ENCODE measurements at places on chromosomes 3 and 15.
A peak's percentile ranks its signal among the peaks of the same experiment; 100 is the strongest.

GRCh38 chr3:71103430-71103921, 480.1 kb downstream of the FOXP1 start:
- DNase-seq: no peak

GRCh38 chr3:122929188-122930062, 98.1 kb downstream of the SEMA5B start:
- no peak for DNase-seq

DNA sequence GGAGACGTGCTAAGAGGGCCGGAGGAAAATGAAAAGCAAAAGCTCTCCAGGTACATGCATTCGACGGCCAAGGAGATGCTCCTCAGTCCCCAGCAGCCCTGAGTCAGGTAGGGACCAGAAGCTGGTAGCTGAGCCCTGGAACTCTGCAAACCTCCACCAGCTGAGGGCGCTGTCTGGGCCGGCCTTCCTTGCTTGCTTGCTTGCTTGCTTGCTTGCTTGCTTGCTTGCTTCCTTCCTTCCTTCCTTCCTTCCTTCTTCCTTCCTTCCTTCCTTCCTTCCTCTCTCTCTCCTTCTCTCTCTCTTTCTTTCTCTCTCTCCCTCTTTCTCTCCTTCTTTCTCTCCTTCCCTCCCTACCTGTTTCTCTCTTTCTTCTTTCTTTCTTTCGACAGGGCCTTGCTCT, 94.6 kb upstream of the RASGRF1 start:
- DNase-seq: no peak

- no peak for DNase-seq
Observed at GRCh38 chr3:3817865-3818264, 18.6 kb downstream of the LRRN1 start.

DNA sequence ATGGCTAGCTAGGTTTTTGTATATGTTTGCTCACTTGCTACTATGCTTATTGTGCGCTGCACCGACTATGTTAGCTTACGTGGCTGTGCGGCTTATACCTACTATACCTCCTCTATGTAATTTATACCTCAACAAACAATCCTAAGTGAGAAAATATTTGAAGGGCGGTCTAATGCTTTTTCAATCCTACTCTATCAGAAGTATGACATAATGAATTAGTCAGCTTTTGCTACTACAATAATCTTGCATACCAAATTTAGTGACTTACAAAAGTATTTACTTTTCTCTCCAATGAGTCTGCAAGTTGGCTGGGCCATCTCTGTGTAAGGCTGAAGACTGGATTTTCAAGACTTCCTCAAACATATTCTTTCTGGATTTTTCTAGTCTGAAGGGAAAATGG, 391.2 kb upstream of the NECTIN3 start:
- DNase-seq: no peak

- no peak for DNase-seq
Observed at GRCh38 chr15:45995800-45996199, 361.0 kb downstream of the SQOR start.

DNA sequence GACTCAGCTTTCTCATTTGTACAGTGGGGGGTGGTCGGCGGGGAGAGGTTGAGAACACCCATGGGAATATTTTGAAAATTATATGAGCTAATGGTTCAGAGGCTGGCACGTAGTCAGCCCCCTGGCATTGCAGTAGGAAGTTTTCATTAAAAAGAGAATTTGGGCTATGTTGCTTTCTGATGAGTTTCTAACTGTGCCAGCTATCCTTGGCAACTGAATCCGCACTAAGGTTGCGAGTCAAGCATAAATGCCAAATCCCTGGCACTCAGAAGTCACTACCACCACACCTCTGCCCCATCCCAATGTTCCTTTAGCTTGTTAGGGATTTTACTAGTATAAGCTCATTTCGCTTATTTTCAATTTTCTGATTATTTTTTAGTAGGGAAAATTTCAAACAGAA, 91.6 kb downstream of the DNASE1L3 start:
- no peak for DNase-seq

GRCh38 chr3:120182613-120183511, 88.6 kb upstream of the GSK3B start:
- DNase-seq: no peak

DNA sequence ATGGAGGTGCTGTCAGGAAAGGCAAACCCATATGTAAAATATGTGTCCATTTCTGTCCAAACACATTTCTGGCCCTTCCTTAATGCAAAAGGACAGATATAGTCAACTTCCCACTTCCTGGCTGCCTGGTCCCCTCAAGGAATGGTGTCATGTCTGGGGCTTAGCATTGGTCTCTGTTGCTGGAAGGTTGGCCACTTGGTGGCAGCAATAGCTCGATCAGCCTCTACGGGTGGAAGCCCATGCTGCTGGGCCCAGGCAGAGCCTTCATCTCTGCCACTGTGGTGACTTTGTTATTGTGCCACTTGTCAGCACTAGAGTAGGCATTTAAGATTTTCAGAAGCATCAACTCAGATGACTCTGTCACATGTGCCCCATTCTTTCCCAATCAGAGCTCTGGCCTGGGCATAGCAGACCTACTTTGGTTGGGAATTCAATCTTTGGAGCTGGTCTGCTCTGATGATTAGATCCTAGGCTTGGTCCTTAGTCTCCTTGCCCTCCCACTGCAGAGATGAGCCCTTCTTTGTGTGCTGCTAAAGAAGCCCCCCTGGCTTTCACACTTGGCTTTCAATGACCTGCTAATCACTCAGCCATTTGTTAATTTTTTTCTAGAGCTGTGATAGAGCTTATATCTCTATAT, 51.0 kb upstream of the SPSB4 start:
- peak; percentile 33 for DNase-seq

- peak; percentile 61 for DNase-seq
Observed at GRCh38 chr15:31365655-31366127, 39.1 kb downstream of the KLF13 start.

GRCh38 chr3:15528854-15529537, 7.5 kb upstream of the COLQ start:
- no peak for DNase-seq

DNA sequence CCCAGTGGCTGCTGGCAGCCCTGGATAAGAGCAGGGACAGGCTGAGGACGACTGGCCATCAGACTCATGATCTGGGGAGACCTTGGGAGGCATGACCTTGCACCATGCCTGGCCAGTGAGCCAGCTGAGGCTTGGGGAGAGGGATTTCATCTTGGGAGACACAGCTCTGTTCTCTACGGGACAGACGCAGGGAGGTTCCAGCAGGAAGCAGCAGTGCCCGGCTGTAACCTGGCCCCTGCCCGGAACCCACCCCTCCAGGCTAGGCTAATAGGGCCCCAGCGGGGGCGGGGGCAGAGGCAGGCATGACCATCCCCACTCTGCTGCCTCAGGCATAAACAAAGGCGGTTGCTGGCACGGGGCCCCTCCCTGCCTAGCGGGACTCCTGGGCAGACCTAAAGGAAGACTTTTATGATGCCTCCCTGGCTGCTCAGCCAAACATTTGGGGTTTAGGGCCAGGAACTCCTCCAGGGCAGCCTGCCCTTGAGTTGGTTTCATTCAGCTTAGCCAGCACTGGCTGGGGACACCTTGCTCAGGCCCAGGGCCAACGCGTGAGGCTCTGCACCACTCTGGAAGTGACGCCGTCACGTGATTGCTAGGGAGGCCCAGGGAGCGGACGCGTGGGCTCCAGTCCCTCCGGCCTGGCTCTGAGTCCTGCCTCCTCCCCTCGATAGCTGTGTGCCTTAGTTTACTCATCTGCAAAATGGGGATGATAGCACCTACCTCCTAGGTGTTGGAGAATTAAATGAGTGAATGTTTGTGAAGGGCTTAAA, 27.6 kb downstream of the HDAC11 start:
- peak; percentile 53 for DNase-seq

- DNase-seq: peak; percentile 22
Observed at GRCh38 chr15:52078876-52079700, 33.5 kb downstream of the BCL2L10 start.

DNA sequence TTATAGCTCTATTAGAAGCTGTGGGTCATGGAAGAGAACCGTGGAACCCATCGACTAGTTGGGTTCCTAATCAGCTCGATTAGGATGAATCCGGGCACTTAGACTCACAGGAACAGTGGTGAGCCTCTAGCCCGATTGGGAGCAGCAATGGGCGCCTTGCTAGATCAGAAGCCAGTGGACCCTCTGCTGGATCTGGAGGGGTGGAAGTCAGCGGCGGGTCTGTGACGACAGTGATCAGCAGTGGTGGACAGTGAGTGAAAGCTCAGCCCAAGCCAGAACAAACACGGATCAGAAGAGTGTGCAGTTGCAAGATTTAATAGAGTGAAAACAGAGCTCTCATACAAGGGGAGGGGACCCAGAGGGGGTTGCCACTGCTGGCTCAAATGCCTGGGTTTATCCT, 1170.2 kb downstream of the OTOL1 start:
- no peak for DNase-seq

DNA sequence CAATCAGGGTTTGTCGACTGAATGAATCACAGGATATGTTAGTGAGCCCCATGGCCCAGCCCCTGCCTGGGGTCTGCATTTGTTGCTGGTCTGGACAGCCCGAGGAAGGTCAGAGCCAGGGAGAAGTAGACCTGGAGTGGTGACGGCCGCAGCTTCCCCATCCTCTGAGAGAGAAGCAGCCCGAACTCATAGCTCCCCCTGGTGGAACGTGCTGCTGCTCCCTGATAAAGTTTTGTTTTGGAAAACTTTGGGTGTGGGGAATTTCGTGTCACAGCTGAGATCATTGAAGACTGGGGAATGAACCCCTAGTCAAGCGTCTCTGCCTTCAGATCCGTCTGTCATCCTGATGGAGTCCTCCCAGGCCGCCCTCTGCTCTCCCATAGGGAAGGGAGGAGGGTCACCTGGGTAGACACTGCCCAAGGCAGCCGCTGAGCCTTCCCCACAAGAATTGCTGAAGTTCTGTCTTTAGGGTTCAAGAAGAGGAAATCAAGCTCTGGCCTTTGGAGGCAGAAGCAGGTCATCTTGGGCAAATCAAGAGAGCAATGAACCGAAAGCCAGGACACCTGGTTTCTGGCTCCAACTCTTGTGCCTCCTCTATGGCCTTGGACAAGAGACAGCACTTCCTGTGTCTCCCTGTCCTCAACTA, 60.5 kb downstream of the GLDN start:
- no peak for DNase-seq

DNA sequence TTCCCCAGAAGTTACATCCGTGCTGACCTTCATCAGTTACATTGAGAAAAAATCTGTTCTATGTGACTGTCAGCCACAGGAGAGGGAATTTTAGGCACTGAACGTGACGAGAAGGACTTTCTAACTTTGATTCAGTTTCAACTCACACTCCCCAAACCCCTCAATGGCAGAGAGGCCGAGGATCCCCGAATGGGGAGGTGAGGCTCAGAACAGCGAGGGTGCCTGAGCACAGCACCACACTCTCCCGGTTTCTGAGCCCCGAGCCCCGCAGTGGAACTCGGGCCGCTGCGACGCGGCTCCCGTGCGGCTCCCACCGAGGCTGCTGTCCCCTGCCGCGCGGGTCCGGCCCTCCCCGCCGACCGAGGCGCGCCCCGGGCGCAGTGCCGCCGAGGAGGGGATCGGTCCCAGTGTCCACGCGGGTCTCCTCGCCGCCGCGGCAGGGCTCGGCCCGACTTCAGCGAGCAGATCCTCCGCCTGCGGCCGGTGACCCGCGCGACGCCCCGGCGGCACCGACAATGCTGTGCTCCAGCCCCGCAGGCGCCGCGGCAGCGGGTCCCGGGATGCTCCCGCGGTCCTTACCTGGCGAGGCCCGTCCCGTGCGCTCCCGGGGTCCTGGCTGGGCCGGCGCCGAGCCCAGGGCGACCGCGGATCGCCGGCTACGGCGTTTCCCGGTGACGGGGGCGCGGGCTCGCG, 439 bp downstream of the CTXND1 start:
- DNase-seq: peak; percentile 67

- no peak for DNase-seq
Observed at GRCh38 chr3:94413336-94414108, 350.7 kb downstream of the NSUN3 start.

DNA sequence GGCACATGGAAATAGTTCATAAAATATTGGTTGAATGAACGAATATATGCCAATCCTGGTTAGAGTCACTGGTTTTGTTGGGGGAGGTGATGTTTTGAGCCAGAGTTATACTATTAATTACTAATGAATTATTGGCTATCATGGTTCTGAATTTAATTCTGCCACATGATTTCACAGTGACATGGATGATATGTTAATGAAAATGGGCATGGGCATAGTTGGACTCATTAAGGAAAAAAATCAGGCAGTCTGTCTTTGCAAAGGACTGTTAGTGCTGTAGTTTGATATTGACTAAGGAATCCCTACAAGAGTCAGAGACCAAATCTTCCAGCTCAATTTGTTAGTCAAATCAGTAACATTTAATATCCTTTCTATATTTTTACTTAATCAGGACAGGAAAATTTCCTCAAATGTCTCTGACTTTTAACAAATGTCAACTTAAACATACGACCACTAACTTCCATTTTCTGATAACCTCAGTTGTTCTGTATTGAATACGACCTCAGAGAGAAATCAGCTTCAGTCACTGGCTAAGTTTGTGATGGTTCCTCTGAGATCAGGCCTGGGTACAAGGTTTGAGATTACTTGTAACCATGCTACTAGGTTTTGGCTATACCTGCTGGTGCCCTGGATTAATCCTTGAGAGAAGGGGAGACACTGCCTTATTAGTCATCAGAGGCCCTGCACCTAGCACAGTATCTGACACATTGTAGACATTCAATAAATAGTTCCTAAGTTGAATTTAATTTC, 13.3 kb downstream of the NFKBIZ start:
- no peak for DNase-seq

DNA sequence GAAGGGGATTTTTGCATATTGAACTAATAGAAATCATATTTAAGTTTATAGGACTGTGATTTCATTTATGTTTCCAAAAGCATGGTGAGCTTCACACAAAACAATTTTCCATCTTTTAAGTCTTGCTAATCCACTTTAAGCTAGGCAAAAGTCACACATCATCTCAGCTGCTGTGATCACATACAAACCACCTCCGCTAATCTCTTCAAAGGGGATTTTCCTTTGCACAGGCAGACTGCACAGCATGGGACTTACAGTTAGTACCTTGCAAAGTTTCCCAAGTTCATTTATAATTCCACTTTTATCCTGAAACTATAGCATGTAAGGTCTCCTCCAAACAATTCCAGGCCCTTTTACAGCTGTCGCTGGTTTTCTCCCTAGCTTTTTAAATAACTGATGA, 225.1 kb upstream of the CNTN3 start:
- no peak for DNase-seq

- DNase-seq: no peak
Observed at GRCh38 chr3:47000922-47001730, 21.7 kb downstream of the NBEAL2 start.

GRCh38 chr3:154972951-154973350, 107.2 kb upstream of the MME start:
- no peak for DNase-seq

DNA sequence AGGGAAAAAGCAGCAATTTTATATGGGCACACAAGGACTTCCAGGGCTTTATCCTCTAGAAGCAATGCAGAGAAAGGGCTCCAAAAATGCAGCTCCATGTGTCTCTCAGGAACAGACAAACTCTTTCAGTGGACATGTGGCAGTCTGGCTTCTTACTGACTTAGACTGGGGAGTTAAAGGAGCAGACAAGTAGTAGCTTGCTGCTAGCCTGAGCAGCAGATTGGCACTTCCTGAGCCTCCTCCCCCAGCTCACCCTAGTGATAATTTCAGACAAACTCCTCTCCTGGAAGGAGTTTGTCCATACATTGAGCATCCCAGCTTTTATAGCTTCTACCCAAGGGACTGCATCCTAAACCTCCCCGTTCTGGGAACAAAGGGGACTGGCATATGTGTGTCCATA, 101.7 kb upstream of the MANF start:
- no peak for DNase-seq
